ENCODE measurements at places on chromosomes 16 and 17. TPM values are rescaled to one million over a fixed set of nuclear protein-coding genes. Genes with fewer than 3 reads are reported as not detected.

ARHGDIG gene
- total RNA-seq: not detected

PPY gene
- not detected for total RNA-seq

DNA sequence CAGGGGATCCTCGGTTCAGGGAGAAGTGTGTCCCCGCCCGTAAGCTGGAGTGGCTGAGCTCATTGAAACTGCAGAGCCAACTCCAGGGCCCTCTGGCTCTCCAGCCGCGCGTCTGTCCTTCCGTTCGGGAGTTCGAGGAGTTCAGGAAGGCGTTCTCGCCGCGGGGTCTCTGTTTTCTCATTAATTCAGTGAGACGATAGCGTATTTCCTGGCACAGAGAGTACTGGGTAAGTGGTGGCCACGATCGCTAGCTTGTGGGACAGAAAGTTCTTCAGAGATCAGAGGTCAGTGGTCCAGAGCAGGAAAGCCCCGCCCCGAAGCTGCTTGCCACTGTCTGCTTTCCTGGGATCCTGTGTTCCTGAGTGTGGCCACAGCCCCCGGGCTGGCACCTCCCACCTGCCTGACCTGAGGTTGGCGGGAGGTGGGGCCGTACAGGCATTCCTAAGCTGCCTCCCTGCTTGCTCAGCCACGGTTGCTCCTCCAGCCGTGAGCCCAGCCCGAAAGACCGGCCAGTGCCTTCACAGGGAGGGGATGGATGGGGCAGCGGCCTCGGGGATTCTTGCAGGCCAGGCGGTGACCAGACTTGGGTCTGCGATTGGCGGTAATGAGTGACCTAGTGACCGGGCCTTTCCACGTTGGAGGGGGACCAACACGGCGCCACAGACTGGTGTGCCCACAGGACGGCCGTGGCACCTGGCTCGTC, 8.9 kb downstream of the BAIAP2 start:
- no peak for DNase-seq

GRCh38 chr17:31427684-31428083, 36.2 kb downstream of the RAB11FIP4 start:
- DNase-seq: no peak

GRCh38 chr16:57725554-57725953, 10.0 kb upstream of the KATNB1 start:
- DNase-seq: no peak

- DNase-seq: no peak
Measured at GRCh38 chr16:66905633-66906539, 12.8 kb downstream of the CDH16 start.

CHST5 gene
- not detected for total RNA-seq

KRT20 gene
- 1.8 TPM for total RNA-seq

- no peak for DNase-seq
Measured at GRCh38 chr17:57959929-57960328, 4.7 kb upstream of the CUEDC1 start.

DNA sequence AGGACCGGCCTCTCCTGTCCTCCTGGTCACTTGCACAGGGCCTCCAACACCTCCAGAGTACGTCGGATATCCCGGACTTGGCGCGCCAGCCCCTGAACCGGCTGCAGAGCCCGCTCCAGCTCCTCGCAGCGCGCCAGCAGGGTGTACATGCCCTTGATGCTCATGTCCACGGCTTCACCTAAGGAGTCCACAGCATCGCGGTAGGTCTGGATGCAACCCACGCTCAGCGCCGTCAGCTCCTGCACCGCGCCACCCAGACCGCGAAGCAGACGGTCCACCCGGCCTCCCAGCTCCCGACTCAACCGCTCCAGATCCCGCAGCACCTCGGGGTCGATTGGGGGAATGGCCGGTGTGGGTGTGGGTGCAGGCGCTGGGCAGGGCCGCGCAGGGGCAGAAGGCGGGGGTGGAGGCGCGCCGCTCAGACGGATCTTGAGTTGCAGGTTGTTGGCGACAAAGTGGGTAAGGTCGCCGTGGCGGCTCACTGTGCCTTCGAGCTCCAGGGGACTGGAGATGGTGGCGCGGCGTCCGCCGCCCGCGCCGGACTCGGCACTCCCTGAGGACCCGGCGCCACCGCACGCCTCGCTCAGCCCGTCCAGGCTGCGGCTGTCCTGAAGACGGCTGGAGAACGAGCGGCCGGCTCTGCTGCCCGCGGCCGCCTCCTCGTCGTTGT, 804 bp downstream of the BORCS6 start:
- DNase-seq: no peak

GRCh38 chr17:16328997-16329396, 24.3 kb downstream of the CENPV start:
- no peak for DNase-seq

DNA sequence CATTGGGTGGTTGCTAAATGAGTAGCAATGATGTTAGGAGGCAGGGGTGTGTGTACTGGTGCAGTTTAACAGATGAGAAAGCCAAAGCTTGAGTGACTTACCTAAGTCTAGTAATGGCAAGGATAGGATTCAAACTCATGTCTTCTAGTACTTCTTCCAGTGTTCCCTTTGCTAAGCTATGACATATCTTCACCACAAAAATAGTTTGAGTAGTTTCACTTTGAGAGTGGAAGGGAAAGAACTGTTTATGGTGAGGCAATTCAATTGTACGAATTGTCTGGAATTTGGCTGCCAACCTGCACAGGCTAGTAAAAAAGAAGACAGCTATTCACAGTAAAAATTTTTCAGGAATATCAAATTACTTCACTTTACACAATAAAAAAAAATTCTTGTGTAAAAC, 138.0 kb downstream of the NLK start:
- DNase-seq: no peak

DOC2A gene
- total RNA-seq: 0.56 TPM

TMEM204 gene
- total RNA-seq: 125 TPM

Measured in thoracic aorta (tissue), 2 donors.